ENCODE measurements at places on chromosomes 2 and 18.
A peak's percentile ranks its signal among the peaks of the same experiment; 100 is the strongest.

- no peak for DNase-seq
Measured at GRCh38 chr18:6414723-6415417, at the start of gene L3MBTL4. Gene L3MBTL4 (minus strand): TSS chr18:6414911. CDS start chr18:6311625, 103,286 bp downstream.

GRCh38 chr2:100588071-100588786 lies 25.4 kb downstream of the PDCL3 start:
- no peak for DNase-seq

- DNase-seq = no peak
Measured at GRCh38 chr18:79919089-79919488, 32.4 kb downstream of the SLC66A2 start.

DNA sequence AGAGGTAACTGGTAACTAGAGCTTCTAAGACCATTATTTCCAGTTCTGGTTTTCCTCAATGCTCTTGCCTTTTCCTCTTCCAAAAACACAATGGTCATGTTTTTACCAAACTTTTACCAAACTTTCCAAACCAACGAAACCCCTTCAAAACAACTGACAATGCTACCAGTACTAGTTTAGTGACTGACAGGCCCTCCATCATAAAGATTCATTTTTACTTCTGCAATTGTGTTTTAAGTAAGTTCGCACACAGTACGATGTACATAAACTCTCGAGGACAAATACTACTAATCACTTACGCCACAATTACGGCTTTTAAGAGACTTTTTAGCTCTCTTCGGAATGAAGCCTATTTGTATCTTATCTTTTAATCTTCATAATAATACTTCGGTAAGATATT lies 900 bp downstream of the C18orf32 start:
- no peak for DNase-seq

DNA sequence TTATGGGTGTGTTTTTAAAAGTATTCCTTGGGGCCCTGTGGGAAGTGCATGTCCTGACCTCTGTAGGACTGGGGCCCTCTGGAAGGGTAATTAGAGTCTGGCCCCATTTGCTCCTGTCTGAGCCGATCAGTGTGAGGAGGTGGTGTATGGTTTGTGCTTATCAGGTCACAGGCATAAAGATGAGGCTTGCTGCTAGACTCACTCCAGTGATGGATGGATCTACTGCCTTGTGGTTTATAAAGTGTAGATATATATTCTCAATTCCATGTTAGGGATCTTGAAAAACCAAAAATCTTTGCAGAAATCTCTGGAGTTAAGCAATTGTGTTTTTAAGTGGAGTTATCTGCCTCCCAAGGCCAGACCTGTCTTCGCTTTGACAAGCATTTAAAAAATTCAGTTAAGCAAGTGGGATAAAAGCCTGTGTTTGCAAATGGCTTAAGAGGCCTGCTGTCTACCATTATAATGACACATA lies 182.4 kb downstream of the PTPRM start:
- no peak for DNase-seq

GRCh38 chr2:240782221-240782885 lies 37.7 kb downstream of the KIF1A start:
- DNase-seq = no peak

GRCh38 chr2:12684471-12684936 lies 32.2 kb upstream of the TRIB2 start:
- DNase-seq = no peak

GRCh38 chr18:53142005-53142404 lies 802.0 kb downstream of the DCC start:
- DNase-seq = no peak

DNA sequence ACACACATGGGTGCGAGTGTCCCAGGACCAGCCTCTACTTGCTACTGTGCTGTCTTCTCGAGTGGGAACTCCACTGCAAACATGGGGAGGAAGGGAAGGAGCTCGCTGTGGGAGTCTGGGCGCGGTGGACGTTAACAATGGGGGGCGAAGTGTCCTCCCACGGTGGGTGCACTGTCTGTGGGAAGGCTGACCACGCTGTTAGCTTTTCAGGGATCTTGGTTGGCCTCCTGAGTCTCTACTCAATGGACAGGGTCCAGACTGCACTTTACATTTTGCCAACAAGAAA lies 146.7 kb downstream of the MBP start:
- DNase-seq = no peak

DNA sequence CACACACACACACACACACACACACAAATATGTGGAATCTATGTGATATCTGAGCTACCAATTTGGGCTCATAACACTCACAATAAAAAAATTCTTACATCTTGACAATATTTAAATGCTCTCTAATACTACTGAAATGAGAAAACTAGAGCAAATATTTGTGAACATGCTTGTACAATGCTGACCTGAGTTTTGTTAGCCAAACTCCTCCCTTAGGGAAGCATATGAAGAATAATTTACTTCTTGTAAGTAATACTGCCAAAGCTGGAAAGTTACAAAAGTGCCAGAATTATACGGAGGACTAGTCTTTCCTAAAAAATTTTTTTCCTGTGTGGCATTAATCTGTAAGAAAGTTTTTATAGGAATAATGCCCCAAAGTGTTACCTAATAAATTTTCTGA lies 18.5 kb downstream of the MBD2 start:
- DNase-seq = no peak

- DNase-seq = peak; percentile 48
Measured at GRCh38 chr2:230416061-230416721, at the start of gene SP100. Gene SP100 (plus strand): TSS chr2:230416201. CDS start chr2:230416297, 96 bp downstream.
